ENCODE measurements at places on chromosomes 2 and 18. TPM values are rescaled to one million over a fixed set of nuclear protein-coding genes. Genes with fewer than 3 reads are reported as not detected.

The CYP26B1 gene
- total RNA-seq: 0.27 TPM

DNA sequence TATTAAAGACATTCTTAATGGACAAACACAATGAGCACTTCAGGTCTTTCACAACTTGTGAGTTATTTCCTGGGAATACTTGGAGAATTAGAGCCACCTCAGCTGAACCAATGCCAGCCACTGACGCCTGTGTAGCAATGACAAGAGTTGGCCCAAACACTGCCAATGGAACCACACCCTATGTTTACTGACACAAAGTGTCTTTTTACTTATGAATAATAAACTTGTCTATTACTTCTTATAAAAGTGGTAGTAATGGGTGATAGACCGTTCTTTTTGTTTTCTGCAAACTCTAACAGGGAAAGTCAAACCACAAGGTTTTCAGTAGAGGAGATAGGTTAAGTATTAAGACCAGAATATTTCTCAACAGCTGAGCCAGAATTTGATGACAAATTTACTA, 12.5 kb upstream of the CHAC2 start:
- no peak for DNase-seq

The GNLY gene
- total RNA-seq: not detected

DNA sequence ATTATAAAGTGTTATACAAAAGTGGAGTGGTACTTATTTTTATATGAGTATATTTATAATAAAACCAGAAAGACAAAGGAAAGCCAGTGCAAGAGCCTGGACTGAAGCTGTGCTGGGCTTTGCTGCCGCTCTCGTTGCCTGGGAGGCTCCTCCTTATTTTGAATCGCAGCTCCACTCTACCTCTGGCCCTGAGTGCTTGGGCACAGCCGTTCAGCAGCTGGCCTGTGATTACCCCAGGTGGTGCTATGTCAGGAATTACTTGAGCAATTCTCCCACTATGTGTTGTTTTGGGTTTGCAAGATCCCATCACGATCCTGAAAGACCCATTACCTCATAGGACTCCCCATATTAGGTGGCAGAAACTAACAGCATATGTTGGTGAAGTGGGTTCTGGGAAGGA, 53.0 kb upstream of the LCLAT1 start:
- no peak for DNase-seq

DNA sequence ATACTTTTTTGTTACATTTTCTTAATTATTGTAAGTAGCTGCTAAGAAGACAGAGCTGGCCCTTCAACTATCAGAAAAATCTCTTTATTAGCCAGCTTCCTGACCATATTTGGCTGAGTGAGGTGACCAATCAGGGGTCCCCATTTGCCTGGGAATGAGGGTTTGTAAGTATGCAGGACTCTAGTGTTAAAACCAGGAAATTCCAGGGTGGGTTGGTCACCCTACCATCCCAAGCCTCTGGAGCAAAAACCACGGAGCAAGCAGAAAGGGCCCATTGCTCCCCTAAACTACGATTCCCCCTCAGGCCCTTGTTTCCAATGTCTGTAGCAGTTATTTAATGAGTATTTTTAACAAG, 165.6 kb upstream of the NCKAP5 start:
- DNase-seq: peak; percentile 72

GRCh38 chr2:240325016-240326007, 110.2 kb upstream of the GPC1 start:
- DNase-seq: no peak

GRCh38 chr2:42768706-42769256, 4.8 kb upstream of the OXER1 start:
- DNase-seq: no peak

The FRZB gene
- not detected for total RNA-seq

DNA sequence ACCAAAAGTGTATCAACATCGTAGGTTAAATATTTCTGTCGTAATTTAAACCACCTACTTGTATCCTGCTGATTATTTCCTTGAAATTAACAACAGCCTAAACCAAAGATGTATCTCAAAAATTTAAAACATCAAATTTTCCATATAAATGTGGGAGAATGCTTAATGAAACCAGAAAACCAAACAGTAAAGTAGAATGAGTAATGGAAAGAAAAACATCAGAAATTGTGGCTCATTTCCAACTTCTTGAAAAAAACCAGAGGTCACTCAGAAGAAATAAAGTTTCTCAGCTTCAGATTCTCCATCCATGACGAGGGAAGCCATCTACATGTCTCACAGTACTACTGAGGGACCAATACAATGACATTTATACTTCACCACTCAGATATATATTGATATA, 296.5 kb downstream of the NOL4 start:
- DNase-seq: no peak

DNA sequence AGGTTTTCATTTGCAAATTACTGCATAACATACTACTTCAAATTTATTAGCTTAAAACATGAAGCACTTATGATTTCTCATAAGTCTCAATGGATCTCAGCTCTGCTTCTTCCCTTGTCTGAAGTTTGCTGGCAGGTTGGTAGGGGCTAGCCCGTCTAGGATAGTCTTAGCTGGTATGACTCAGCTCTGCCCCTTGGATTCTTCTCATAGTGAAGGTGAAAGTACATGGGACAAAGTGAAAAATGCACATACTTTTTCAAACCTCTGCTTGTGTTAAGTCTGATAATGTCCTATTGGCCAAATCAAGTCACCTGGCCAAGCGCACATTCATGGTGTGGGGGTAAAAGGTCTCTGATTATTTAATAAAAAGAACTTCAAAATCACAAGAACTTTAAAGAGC, 184.8 kb upstream of the VWC2L start:
- DNase-seq: no peak

DNA sequence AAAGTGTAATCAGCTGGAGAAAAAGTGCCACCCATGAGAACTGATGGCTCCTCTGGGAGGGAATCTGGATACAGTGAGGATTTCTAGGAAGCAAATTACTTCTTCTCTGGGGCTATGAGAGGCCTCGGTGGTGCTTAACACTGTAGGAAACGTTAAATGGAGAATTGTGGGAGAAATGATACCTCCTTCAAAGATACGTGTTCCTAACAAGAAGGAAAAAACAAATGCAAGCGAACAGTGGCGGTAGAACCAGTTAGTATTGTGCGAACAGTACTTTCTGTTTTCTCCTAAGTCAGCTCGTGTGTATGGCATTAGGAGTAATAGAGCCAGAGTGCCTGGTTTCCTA, 587 bp upstream of the MTIF2 start:
- DNase-seq: no peak

GRCh38 chr18:9743200-9744016, 35.3 kb downstream of the RAB31 start:
- peak; percentile 94 for DNase-seq

The DHRS9 gene
- not detected for total RNA-seq

- DNase-seq: no peak
These were observed 143.4 kb downstream of the UBE2E3 start for GRCh38 chr2:181123798-181124231.

The NPAS2 gene
- 14.7 TPM for total RNA-seq

- DNase-seq: no peak
These were observed 735.7 kb upstream of the SLC8A1 start for GRCh38 chr2:41187376-41188122.

DNA sequence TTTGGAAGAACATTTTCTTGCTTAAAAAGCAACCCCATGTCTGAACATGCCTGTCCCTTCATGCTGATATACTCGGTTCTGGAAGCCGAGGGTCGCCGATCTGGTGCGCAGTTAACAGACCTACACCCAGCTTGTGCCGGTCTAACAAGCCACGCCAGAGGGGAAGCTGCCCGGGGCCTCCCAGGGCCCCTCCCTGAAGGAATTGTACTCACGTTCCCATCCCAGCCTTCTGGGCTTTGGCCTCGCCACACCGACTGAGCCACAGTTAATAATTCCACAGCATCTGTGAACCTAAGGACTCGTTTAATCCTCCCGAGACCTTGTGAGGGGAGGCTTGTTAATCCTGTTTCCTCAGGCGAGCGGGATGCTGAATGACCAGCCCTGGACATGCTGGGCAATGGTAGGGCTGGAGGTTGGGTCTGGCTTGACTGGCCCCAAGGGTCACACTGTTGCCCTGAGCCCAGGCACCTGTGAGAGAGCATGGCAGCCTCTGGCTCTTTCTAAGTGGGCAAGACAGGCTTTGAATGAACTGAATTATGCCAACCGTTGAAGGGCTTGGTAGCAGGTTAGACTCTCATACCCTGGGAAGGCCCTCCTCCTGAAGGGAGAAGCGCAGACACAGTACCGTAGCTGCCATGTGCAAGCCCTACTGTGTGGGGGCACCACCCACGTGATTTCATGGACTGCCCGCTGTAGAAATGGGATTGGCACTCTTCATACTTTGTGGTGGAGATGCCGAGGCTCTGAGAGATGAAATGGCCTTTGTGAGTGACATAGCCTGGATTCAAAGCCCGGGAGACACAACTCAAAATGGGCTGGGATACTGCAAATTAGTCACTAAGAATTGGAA, 27.9 kb upstream of the ODC1 start:
- DNase-seq: no peak

The TCF23 gene
- not detected for total RNA-seq

DNA sequence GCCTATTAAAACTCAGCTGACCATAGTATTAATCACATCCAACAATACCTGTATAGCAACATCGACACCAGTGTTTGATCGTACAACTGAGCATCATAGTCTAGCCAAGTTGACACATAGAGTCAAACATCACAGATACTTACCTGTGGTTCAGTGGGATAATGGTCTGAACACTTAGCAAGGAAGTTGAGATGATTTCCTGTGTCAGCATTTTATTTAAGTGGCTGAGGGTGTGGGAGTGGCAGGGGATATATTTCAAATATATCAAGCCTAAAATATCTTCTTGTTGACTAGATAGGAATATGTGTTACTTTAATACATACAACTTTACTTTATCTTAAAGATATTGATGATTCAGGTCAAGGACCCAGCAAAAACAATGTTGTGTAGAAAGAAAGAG, 1038.6 kb downstream of the TSN start:
- DNase-seq: no peak

GRCh38 chr2:75018162-75018561, 59.7 kb downstream of the POLE4 start:
- DNase-seq: no peak

The TYW5 gene
- total RNA-seq: 5.7 TPM

GRCh38 chr18:41353777-41354528, 601.1 kb upstream of the PIK3C3 start:
- DNase-seq: no peak

Measured in HFFc6 (cell line).